ENCODE measurements at places on chromosomes 12 and 14.
A peak's percentile ranks its signal among the peaks of the same experiment; 100 is the strongest.

DNA sequence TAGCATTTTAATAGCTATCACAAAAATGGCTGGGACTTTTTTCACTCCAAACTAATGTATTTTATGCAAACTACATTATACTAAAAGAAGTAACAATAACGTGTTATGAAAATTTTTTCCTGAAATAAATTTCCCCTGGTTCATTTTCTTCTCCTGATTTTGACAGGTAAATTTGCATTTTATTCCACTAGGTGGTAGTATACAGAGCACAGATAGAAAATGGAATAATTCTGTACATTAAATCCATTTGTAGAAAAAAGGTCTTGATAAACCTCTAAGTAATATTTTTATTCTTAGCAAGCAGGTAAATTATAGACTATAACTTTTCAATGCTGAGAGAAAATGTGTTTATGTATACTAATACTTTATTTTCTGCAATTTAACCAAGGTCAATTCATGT lies 96.5 kb downstream of the BCAT1 start:
- no peak for DNase-seq

- no peak for DNase-seq
These were observed 7.9 kb downstream of the NRIP2 start for GRCh38 chr12:2826721-2827515.

- DNase-seq = no peak
These were observed 20.5 kb downstream of the WBP11 start for GRCh38 chr12:14782756-14783155.

- DNase-seq = no peak
These were observed 809 bp downstream of the AP1G2 start for GRCh38 chr14:23566778-23567185.

- DNase-seq = peak; percentile 21
These were observed 24.4 kb downstream of the ANKS1B start for GRCh38 chr12:99960311-99960710.

GRCh38 chr14:94535506-94535905 lies 25.7 kb upstream of the SERPINA4 start:
- DNase-seq = no peak

GRCh38 chr14:70662080-70662479 lies 20.4 kb downstream of the TTC9 start:
- DNase-seq = no peak

GRCh38 chr12:15688838-15689625 lies 100.2 kb downstream of the EPS8 start:
- no peak for DNase-seq

DNA sequence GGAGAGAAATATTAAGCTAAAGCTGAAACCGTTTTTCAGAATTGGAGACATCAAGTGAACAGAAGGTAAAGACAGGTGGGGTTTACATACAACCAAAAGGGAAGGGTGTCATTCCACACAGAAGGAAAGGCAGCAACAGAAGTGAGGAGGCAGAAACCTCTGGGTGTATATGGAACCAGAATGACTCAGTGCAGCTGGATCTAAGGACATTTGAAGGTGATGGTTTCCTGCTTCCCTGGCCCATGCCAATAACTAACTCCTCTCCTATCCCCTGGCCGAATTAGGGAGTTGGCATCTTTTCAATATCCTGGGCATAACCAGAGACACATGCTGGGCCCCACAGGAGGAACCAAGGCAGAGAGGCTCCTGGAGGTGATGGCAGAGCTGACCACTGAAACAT lies 8.4 kb downstream of the NCKAP5L start:
- DNase-seq = no peak

DNA sequence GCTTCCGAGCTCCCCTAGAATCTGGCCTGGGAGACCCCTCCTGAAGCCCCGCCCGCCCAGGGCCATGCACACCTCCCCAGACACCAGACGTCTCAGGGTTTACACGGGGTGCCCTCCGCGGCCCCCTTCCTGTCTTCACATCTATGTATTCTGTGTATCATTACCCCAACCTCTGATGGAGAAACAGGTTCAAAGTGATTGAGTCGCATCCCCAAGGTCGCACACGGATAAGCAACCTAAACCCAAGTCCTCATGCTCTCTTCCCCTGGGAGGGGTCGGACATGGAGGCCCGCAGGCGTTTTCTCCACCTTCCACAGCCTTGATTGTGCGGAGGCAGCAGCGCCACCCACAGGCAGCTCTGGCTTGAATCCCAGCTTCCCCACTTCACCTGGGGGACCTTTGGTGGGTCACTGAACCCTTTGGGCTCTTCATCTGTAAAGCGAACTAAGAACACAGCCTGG lies 237.3 kb downstream of the BCL11B start:
- DNase-seq = no peak

DNA sequence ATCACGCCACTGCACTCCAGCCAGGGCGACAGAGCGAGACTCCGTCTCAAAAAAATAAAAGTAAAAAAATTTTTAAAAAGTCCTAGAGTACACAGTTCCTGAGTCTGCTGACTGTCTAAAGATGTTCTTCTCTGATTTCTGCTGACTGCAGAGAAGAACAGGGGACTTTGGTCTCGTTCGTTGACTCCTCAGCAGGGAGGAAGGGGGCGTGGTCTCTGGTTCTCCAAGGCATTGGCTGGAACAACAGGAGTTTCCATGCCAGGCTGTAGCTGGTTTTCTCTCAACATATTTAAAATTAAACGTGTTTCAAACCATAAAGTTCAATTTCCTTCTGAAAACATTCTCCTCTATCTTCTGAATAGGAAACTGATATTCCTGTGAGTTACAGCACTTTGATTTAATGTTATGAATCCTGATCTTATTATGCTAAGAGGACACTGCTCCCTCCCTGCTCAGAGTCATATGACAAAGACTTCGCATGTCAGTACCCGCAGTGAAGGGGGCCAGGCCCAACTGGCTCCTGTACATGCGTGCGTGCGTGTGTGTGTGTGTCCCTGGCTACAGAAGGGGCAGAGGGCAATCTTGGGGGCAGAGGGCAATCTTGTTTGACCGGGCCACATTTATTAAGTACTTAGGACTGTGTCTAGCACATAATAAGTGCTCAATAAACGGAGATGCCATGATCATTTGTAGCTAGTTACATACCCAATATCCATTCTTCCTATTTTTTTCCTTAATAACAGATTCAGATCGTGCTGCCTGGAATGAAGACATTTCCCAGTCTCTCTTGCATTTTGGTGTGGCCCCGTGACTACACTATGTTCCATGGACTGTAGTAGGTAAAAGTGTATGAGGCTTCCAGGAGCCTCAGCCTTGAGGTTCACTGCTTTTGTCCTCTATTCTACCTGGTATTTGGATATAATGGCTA lies 16.5 kb upstream of the HNF1A start:
- no peak for DNase-seq

DNA sequence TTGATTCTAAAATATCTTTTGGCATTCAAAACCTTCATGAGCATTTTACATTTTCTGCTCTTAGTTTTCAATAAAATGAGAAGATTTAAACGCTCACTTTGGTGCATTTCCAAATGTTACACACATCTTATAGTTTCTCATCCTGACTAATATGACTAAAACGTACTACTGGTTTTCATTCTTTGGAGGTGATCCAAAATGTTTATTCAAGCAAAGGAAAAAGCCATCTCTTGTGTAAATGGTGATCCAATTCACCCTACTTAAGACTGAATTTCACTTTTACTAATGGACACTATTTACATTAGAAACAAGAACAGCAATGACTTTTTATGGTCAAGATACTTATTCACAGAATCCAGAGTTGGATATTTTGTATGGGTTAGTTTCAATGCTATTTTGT lies 86.6 kb downstream of the KITLG start:
- DNase-seq = no peak

- DNase-seq = no peak
These were observed 3.0 kb downstream of the SMIM10L1 start for GRCh38 chr12:11174022-11174421.

GRCh38 chr14:49946320-49947141 lies 53.6 kb downstream of the ARF6 start:
- no peak for DNase-seq

GRCh38 chr12:19967431-19967830 lies 400.9 kb upstream of the PDE3A start:
- no peak for DNase-seq

DNA sequence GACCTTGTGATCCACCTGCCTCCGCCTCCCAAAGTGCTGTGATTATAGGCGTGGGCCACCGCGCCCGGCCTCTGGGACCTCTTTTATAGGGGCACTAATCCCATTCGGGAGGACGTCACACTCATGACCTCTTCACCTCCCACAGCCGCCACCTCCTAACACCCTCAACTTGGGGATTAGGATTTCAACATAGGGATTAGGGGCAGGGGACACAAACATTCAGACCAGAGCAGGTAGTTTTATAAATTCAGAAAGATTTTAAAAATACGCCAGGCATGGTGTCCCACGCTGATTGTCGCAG lies 49.4 kb downstream of the TPCN1 start:
- DNase-seq = no peak

GRCh38 chr12:100265732-100266584 lies 921 bp downstream of the DEPDC4 start:
- DNase-seq = no peak

GRCh38 chr14:99537399-99537798 lies 56.2 kb downstream of the CCNK start:
- DNase-seq = no peak

DNA sequence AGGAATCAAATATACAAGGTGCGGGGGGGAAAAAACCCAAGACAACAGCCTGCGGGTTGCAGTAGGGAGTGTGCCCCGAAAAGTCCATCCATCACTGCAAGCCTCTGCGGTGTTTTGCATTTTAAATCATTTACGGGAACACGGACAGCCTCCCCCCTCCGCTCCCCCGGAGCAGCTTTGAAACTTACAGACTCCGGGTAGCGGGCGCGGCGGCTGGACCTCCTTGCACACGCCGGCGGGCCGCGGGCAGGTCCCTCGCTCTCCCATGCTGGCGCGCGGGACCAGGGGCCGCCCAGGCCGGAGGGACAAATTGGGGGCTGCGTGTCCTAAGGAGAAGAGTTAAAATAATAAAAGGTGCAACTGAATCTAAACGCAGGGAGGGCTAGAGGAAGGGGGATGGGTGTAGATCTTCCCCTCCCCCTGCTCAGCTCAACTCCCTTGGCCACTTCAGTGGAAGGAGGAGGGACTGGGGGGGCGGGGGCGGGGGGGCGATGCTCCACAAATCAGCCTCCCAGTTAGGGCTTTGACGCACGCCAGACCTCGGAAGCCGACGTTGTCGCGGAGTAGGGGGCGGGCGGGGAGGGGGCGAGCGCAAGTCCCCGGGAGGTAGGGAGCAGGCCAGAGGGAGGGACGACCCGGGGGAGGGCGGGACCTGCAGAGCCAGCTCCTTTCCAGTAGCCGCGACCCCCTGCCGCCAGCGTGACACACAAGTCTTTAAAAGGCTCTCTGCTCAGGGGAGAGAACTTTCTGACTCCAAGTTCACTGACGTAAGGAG lies at the start of gene KCNJ8:
Gene KCNJ8 (minus strand): TSS at position 349 of the 775 bp plus-strand sequence. CDS start 1,090 bp downstream, outside the sequence.
- peak; percentile 30 for DNase-seq

DNA sequence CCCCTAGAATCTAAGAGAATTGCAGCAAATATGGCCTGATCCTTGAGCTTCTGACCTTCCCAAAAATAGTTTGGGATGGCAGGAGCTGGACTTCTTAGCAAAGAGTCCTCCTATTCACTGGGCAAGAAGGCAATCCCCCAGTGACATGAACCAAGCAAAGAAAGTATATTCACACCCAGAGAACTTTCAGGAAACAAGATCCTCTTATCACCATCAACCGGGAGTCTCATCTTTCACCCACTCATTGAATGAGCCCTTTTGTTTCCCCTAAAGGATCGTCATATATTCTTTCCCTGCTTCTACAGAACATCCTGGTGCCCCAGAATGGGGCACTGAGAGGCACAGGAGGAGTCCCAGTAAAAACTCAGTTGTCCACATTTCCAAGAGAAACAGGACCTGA lies 19.7 kb downstream of the SPTB start:
- DNase-seq = no peak

GRCh38 chr14:54206516-54206915 lies 190.3 kb upstream of the CDKN3 start:
- DNase-seq = no peak

DNA sequence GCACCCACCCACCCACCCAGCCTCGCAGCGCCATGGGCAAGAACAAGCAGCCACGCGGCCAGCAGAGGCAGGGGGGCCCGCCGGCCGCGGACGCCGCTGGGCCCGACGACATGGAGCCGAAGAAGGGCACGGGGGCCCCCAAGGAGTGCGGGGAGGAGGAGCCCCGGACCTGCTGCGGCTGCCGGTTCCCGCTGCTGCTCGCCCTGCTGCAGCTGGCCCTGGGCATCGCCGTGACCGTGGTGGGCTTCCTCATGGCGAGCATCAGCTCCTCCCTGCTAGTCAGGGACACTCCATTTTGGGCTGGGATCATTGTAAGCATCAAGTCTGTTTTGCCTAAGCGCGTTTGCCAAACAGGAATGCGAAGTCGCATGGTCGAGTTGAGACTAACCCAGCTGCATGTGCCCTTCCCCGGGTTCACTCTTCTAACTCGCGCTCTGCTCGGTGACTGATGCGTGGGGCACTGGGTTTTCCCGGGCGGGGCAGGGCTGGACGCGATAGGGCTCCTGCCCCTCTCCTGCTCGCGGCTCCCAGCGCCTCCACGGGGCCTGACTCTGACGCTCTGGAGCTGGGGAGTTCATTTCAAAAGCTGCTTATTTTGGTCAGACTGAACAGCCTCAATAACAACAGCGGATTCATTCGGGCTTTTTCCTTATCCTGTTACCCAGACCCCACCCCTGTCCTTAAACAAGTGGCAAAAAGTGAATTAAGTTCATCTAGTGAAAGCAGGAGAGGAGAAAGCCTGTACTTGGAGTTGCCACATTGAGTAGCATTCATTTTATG lies 458 bp downstream of the SSPN start:
- peak; percentile 14 for DNase-seq

DNA sequence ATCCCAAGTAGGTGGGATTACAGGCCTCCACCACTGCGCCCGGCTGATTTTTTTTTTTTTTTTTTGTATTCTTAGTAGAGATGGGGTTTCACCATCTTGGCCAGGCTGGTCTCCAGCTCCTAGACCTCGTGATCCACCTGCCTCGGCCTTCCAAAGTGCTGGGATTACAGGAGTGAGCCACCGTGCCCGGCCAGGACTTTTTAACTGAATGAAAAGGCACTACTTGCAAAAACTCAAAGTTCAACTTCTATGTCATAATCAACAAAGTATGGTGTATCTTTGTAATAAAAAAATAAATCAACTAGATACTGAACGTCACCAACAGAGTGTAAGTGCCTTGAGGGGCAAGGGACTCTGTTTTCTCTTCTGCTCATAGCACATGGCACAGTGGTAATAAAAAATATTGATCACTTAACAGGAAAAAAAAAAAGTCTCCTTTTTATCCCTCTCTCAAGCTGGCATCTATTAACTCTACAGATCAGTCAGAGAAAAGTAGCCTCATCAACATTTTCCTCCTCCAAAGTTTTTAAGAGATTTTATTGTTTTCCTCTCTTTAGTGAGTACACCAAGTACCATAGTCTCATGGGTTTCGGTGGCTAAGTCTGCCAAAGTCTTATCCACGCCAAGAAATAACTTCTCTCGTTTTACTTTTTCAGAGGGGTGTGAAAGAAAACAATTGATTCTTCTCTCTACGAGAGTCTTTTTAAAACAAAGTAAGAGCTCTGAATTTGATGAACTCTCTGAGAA lies 10.6 kb upstream of the FOXN3 start:
- DNase-seq = no peak

GRCh38 chr12:49288412-49288853 lies 6.5 kb upstream of the PRPH start:
- DNase-seq = peak; percentile 71

- no peak for DNase-seq
These were observed 1356.9 kb downstream of the TMEM121 start for GRCh38 chr14:106883218-106883692.

- no peak for DNase-seq
These were observed 77.8 kb downstream of the VCPKMT start for GRCh38 chr14:50038398-50039119.
